ENCODE measurements at places on chromosomes 1 and 21. TPM values are rescaled to one million over a fixed set of nuclear protein-coding genes. Genes with fewer than 3 reads are reported as not detected.

The CD84 gene
- total RNA-seq = 12.9 TPM

DNA sequence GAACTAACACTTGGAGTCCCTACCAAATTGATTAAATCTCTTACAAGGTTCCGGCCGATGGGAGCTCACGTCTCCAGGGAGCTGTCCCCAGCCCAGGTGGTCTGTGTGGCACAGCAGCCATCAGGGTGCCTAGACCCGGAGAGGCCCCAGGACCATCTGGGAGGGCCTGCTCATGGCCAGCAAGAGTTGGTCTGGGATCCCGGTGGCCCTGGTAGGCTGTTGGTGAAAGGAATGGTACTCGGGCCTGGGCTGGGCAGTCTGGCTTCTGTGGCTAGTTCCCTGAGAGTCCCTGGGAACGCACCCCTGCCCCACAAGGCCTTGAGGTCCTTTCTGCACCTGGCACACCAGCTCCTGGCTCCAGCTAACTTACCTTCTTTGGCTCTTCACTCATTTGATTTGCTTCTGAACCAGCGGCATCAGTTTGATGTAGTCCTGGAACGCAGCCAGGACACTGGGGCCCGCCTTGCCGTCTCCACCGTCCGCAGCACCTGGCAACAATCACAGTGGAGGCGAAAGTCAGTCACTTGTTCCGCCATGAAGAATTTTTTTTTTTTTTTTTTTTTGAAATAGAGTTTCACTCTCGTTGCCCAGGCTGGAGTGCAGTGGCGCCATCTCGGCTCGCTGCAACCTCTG lies 62.5 kb downstream of the SCCPDH start:
- no peak overlapping the region for H3K27ac ChIP-seq
- no peak for DNase-seq
- H3K4me1 ChIP-seq = peaks cover 23% of the 10 kb centered on the region
- H3K27me3 ChIP-seq = no peaks in the 10 kb centered on the region
- no peaks in the 10 kb centered on the region for H3K36me3 ChIP-seq

- H3K27me3 ChIP-seq = no peaks in the 10 kb centered on the region
- no peak overlapping the region for H3K27ac ChIP-seq
- peaks cover 50% of the 10 kb centered on the region for H3K36me3 ChIP-seq
- DNase-seq = no peak
Measured at GRCh38 chr21:33434770-33435360, 31.7 kb downstream of the IFNGR2 start.

The ZNF648 gene
- total RNA-seq = not detected

- H3K4me3 ChIP-seq = no peak overlapping the region
- DNase-seq = peak; percentile 74
- H3K27ac ChIP-seq = no peak overlapping the region
- H3K4me1 ChIP-seq = peaks cover 16% of the 10 kb centered on the region
Measured at GRCh38 chr1:161209790-161210409, 5.2 kb upstream of the FCER1G start.

- H3K36me3 ChIP-seq = no peaks in the 10 kb centered on the region
- DNase-seq = no peak
- no peak overlapping the region for H3K4me3 ChIP-seq
- H3K4me1 ChIP-seq = no peaks in the 10 kb centered on the region
- H3K27ac ChIP-seq = no peak overlapping the region
Measured at GRCh38 chr1:231776010-231776756, 149.6 kb downstream of the DISC1 start.

- no peaks in the 10 kb centered on the region for H3K27me3 ChIP-seq
- no peak overlapping the region for H3K27ac ChIP-seq
- no peak for DNase-seq
- H3K4me3 ChIP-seq = no peak overlapping the region
Measured at GRCh38 chr21:38832664-38833063, 26.9 kb downstream of the ETS2 start.

DNA sequence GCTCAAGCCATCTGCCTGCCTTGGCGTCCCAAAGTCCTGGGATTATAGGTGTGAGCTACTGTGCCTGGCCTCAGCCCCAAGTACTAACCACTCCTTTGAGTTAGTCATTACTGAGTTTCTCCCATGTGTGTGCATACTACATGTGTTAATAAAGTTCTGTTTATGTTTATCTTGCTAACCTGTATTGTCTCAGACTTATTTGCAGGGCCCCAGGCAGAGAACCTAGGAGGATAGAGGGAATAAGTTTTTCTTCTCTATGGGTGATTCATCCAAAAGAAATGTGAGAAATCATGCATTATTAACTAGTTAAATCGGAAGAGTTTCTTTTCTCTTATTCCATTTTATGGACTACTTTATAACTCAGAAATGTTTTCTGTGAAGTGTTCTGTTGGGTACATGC lies 203.9 kb upstream of the CACYBP start:
- DNase-seq = no peak
- no peak overlapping the region for H3K4me3 ChIP-seq
- H3K36me3 ChIP-seq = no peaks in the 10 kb centered on the region
- no peaks in the 10 kb centered on the region for H3K27me3 ChIP-seq

The C1orf87 gene
- not detected for total RNA-seq

The FASLG gene
- 44.5 TPM for total RNA-seq

DNA sequence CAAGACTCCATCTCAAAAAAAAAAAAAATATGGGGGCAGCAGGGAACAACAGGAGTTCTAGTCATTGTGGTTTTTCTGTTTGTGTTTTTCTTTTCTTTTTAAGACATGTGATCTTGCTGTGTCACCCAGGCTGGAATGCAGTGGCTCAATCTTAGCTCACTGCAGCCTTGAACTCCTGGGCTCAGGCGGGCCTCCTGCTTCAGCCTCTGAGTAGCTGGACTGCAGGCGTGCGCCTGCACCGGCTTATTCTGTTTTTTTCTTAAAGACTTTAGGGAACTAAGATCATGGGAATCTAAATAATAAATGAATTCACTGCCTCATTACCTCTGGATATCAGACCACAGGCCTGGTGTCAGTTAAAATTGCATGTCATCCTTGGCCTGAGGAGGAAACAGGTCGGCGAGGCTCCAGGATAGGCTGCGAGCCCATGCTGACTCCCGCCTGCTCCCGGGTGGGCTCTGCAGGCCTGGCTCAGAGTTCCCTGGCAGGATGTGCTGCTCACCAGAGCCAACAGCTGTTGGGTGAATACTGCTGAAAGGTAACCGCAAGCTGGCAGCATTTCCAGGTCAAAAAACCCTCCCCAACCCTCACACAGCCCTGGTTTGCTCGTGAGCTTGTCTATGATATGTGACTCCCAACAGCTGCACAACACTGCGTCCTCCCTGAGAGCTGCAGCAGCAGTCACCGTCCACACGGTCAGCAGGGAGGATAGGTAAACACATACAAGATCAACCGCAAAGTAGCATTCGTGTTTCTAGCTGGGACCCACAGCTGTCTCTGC lies 58.1 kb downstream of the SCCPDH start:
- H3K27ac ChIP-seq = no peak overlapping the region
- no peaks in the 10 kb centered on the region for H3K27me3 ChIP-seq
- peaks cover 20% of the 10 kb centered on the region for H3K4me1 ChIP-seq
- no peaks in the 10 kb centered on the region for H3K36me3 ChIP-seq
- no peak overlapping the region for H3K4me3 ChIP-seq

GRCh38 chr1:116981521-116982037 lies 20.0 kb upstream of the CD101 start:
- no peak for DNase-seq
- no peaks in the 10 kb centered on the region for H3K36me3 ChIP-seq
- peaks cover 2% of the 10 kb centered on the region for H3K4me1 ChIP-seq
- no peak overlapping the region for H3K4me3 ChIP-seq
- no peaks in the 10 kb centered on the region for H3K27me3 ChIP-seq

DNA sequence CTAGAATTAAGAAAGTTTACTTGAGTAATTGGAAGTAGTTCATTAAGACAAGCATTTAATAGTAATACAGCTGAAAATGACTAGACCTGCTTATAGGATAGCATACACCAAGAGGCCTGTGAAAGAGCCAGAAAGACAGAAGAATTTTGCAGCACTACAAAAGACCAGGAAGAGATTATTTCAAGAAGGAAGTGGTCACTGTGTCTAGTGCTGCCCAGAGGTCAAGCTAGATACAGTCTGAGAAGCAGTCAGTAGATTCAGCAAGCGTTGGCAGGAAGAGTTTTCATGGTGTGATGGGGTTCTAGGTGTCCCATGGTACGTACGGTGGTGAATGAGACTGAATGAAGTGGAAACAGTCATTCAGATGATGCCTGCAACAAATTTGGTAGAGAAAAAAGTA lies 31.5 kb downstream of the RGS8 start:
- no peak overlapping the region for H3K4me3 ChIP-seq
- H3K27ac ChIP-seq = no peak overlapping the region
- H3K27me3 ChIP-seq = no peaks in the 10 kb centered on the region
- DNase-seq = no peak
- no peaks in the 10 kb centered on the region for H3K4me1 ChIP-seq

GRCh38 chr1:243253211-243253925 lies 1.7 kb downstream of the CEP170 start:
- no peaks in the 10 kb centered on the region for H3K27me3 ChIP-seq
- peak; percentile 35 for DNase-seq
- H3K36me3 ChIP-seq = no peaks in the 10 kb centered on the region
- peaks cover 18% of the 10 kb centered on the region for H3K4me1 ChIP-seq

GRCh38 chr1:17335821-17336710 lies 28.1 kb downstream of the PADI4 start:
- no peak overlapping the region for H3K4me3 ChIP-seq
- H3K27me3 ChIP-seq = no peaks in the 10 kb centered on the region
- no peak overlapping the region for H3K27ac ChIP-seq
- no peaks in the 10 kb centered on the region for H3K36me3 ChIP-seq

All from natural killer cell (primary cell).